Occipital lobe (tissue), 3 donors: ENCODE measurements at places on chromosomes 3 and 15.

GRCh38 chr15:76994496-76994895 lies 430 bp upstream of the PSTPIP1 start:
- no peak for DNase-seq

DNA sequence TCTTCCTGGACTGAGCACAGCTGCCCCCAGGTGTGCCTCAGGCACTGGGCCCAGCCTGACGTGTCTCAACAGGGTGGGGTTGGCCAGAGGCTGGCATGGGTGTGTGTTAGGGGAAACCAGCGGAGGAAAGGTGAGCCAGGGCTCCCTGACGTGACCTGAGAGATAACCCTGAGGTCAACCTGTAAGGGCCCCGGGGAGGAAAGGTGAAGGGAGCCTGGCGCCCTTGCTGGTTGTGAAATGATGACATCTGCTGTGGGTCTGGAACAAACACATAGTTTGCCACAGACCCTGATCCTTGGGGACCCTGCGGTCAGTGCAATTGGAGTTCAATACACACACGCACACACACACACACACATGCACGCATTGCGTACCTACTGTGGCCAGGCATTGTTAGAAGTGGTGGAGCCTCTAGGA lies 100.2 kb upstream of the TLE3 start:
- no peak for DNase-seq

DNA sequence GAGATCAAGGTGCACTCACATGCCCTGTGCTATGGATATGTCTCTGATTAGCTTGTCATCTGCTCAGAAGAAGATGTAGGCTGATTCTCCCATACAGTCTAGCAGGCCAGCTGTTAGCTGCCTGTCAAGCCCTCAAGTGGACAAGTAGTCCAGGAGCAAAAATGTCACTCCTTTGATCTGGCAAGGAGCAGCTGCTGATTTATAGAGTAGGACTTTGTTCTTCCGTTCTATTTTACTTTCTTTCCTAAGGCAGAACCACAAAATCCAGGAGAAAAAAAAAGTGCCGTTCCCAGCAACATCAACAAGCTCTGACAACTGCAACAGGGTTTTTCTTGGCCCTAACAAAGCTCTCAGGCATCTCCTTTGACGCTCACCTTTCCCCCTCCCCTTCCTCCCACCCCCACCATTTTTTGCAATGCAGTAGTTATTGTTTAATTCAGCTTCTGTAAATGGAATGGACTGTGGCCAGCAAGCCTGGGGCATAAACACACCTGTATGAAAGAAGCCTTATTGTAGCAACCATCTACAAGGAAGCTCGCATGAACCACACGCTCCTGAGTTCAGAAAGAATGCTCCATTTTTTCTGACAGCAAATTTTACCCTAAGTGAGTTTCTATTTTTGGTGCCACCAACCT lies 196.3 kb downstream of the MEIS2 start:
- DNase-seq: no peak

- DNase-seq: no peak
Measured at GRCh38 chr15:70412794-70413193, 315.1 kb upstream of the TLE3 start.

GRCh38 chr3:112794622-112795172 lies 52.0 kb downstream of the CD200R1L start:
- no peak for DNase-seq

DNA sequence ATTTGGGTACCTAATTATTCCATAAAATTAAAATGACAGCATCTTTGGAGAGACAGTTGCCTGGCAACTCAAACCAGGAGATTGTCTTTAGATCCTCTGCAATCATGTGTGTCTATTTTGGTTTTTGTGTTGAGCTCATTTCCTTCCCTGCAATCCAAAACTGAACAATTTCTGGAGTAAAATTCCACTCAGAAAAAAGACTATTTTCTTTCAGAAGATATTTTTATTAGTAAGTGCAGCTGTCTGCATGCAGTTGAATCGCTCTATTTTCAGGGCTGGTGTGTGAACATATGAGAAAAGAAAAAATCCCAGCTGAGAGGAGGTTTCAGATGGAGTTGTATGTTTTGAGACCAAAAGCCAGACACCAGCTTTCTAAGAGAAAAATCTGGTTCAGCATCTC lies 41.9 kb upstream of the DYNC1LI1 start:
- no peak for DNase-seq

GRCh38 chr3:157156837-157157635 lies 2.9 kb downstream of the CCNL1 start:
- no peak for DNase-seq

- no peak for DNase-seq
Measured at GRCh38 chr15:44275150-44275830, 13.2 kb upstream of the GOLM2 start.

- no peak for DNase-seq
Measured at GRCh38 chr15:33443708-33444107, 132.9 kb downstream of the RYR3 start.

DNA sequence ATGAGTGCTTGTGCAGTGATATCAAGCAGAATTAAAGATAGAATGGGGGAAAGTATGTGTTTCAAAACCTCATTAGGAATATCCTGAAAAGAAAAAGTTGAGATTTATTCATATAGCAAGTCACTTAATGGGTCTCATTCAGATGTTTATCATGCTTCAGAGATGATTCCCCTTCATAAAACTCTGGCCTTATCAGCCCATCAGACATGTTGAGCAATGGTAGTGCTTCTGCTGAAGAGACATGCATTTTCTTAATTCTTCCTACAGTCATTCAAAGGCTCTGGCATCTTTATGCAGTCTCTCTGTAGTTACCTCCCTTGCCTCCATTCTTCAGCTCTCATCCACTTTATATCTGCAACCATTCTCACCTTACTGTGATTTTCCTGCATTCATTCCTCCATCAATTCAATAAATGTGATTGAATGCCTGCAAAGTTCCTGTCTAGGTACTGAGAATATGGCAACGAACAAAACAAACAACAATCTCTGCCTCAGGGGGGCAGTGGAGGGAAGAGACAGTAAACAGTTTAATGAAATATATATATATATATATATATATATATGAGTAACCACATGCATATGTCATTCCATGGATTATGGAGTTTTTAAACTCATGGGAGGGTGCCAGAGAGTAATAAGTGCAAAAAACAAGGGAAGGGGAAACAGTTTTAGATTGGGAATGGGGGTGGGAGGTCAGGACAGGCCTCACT lies 138.5 kb downstream of the NECTIN3 start:
- DNase-seq: no peak

DNA sequence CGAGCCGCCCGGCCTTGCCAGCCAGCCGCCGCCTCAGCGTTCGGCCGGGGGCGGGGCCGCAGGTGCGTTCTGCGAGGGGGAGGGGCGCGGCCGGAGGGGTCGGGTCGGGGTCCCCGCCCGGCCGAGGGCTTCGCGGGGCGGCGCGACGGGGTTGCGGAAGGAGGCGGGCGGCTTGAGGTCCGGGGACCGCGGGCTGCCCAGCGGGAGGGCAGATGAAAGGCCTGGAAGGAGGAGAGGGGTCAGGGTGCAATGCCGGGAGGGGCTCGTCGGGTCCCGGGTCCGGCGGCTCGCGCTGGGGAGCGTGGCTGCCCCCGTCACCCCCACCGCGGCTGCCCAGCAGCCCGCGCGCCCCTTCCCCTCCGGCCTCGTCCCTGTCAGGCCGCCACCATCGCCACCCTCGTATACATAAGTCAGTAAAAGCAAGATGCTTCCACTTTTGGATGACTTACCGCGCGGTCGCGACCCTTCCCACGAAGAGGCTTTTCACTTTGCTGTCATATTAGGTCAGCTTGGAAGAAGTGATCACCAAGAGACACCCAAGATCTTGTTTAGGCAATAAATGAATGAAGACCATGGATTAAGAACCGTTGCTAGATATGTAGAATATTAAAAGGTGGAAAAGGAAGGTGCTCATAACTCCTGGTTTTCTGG lies 620 bp upstream of the ANP32A start:
- DNase-seq: no peak

- DNase-seq: no peak
Measured at GRCh38 chr3:192494174-192494573, 233.2 kb downstream of the FGF12 start.

- no peak for DNase-seq
Measured at GRCh38 chr3:196735751-196736150, 3.9 kb upstream of the PAK2 start.

GRCh38 chr15:22918596-22919140 lies 61.5 kb downstream of the CYFIP1 start:
- no peak for DNase-seq

DNA sequence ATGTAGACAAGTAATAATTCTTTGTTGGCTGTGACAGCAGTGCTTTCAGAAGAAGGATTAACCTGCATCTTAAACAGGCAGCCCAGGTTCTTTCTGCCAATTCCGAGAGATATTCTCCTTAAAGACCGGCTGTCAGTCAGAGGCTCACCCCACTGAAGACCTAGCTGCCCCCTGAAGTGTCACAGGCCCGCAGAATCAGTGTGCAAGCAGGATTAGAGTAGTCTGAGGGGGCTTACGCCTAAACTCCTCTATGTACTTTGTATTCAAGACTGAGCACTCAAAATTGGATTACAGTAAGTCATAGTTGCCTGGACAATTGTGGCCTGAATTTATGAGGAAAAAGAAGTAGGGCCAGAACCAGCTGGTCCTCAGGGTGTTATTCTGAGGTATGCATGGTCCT lies 342.9 kb downstream of the CLSTN2 start:
- no peak for DNase-seq

DNA sequence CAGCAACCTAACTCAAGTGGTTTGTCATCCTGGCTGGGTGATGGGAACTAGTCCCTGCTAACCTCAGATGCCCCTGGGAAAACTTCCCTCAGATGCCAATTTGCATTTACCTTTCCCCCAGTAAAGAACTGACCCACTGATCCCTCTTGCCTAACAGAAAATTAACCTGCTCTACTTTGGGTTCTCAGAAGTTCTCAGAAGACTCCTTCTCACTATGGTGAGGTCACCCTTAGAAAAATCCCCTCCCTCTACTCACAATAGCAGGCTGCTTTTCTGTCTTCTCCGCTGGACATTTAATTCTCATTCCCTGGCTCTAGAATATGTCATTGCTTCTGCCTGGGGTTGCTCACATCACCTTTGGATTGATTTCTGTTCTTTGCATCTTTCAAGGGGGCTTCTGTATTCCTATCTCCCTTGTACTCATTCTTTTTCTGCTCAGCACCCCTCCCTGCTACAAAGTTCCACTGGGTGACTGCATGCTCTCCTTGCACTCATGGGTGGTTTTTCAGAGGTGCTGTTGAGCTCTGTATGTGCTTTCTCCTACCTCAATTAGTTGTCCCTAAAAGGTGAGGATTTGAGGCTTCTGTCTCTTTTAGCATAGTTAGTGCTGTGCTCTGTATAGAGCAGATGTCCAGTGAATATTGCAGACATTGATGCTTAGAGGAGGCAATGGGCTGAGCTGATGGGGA lies 869 bp downstream of the PLA1A start:
- DNase-seq: no peak

DNA sequence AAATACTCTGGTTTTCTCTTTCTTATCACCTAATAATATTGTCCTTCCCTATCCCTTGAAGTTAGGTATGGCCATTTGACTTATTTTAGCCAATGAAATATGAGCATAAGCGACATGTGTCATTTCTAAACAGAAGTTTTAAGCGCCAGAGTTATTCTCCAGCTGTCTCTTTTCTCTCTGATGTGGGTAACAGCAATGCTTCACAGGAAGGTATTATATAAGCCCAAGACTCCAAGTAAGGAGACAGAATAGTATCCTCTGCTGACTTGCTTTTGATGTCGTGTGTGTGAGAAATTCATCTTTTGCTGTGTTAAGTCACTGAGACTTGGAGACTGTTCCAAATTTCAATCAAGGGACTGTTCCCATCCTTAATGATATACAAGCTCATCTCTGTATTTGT lies 224.6 kb upstream of the NECTIN3 start:
- no peak for DNase-seq

- DNase-seq: no peak
Measured at GRCh38 chr3:51813539-51813938, 34.5 kb upstream of the IQCF6 start.

DNA sequence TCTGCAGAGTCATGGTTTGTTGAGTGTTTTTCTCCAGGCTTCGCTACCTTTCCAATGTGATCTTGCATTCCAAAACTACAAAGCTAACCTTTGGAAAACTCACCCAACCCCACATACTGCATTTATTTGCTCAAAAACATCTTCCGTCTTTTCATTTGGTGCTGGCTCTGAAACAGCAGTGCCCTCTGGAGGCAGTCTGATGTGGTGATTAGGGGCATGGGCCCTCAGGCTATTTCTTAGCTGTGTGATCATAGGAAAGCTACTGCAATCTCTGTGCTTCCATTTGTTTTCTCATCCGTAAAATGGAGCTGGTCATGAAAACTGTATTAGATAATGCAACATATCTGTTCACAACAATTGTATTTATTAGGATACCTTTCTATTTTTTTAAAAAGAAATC lies 47.0 kb downstream of the MTHFS start:
- peak; percentile 3 for DNase-seq

DNA sequence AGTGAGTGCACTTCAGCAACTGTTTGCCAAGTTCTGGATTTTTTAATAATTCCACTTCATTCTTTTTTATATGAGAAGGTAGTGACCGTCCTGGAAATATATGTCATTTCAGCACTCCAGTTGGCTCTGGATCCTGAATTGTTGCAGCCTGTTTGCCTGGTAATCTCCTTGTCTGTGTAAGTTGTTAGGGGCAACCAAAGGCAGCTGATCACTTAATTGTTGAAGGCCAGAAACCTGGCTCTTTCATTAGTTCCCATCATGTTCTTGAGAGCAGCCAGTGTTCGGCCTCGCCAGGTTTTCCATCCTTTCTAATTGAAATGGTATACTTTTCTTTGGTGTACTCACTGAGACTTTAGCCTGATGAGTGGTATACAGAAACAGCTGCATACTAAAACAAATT lies 168.6 kb downstream of the SOX2 start:
- DNase-seq: no peak

- DNase-seq: no peak
Measured at GRCh38 chr15:36882487-36883131, 217.7 kb downstream of the MEIS2 start.

DNA sequence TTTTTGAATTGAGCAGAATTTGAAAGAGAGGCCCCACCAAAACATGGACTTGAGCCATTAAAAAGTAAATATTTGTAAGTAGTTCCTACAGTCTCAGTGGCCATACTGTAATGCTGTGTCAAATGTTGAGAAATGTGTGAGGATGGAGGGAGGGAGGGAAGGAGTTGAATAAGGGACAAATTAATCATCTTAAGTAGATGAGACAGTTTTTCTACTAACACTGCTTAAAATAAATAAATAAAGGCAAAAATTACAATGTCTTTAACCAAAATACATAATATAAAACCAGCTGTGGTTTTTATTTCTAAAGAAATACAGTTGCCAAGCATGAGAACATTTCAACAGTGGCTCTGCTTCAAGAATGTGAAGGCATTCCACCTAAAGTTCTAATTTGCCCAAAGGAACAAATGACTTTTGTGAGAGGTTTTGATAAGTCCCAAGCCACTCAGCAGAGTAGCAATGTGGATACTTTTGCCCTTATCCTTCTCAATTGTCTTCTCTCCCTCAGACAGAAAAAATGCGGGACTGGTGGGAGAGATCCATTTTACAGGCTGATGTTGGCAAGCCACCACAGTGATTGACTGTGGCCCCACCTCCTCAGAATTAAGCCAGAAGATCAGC lies 427.0 kb upstream of the RARB start:
- no peak for DNase-seq

- DNase-seq: no peak
Measured at GRCh38 chr3:78277801-78278200, 1237.9 kb downstream of the ROBO2 start.
